ENCODE measurements at places on chromosomes 1 and 21.
A peak's percentile ranks its signal among the peaks of the same experiment; 100 is the strongest.

DNA sequence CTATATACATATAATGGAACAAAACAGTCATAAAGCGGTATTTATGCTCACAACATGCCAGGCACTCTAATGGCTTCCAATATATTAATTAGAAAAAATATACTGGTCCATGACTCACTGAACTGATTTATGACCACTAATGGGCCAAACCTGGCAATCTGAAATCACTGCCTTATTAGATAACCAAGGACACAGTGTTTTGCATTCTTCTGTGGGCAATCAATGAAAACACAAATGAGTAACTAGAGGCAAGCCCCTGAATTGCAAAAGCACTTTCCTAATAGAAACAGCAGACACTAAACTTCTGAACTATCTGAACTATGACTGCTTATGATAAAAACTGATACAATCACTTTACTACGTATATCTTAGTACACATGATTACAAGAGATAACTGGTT is 3.5 kb downstream of the GCLM start:
- peak; percentile 29 for DNase-seq

- no peak for DNase-seq
These were observed 28.3 kb downstream of the HEATR1 start for GRCh38 chr1:236576004-236576403.

- no peak for DNase-seq
These were observed 9.1 kb downstream of the OTUD7B start for GRCh38 chr1:150001415-150001814.

GRCh38 chr1:59005491-59006288 is 221.8 kb upstream of the JUN start:
- peak; percentile 42 for DNase-seq

- DNase-seq = peak; percentile 71
These were observed 6.3 kb downstream of the FAM20B start for GRCh38 chr1:179031855-179032513.
